ENCODE measurements at places on chromosomes 12 and 14.

DNA sequence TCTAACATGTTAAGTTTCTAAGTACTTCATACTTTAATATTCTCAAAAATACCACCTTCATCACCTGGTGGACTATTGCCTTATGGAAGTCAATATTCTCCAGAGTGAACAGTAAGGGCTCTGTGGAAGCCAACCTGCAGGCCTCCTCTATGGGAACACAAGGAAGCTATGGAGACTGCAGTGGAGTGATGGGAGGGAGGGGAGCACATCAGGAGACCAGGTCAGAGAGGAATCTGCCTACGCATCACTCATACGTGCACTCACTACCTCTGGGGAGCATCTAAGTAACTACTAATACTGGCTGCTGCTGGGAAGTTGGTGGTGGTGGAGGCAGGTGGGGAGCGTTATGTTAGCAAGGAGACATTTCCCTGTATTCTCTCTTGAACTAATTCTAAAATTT is 19.9 kb downstream of the HECTD4 start:
- DNase-seq, result no peak

DNA sequence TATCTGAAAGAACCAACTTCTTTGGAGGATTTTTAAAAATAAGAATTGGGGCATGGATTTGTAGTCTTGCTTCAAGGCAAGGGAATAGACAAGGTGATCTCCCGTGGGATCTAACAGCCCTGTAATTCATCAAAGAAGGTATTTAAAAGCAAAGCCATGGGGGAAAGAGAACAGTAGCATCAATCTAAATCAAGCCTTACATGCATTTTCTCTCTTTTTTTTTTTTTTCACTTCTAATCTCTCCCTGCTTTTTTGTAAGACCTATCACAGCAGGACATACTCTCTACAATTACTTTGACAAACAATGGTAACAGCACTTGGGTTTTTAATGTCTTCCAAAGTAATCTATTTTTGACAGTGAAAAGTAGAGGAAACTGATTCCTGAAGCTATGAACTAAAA is 367.9 kb downstream of the PAWR start:
- DNase-seq, result no peak

GRCh38 chr12:111297703-111298426 is 71.0 kb downstream of the PHETA1 start:
- no peak for DNase-seq

DNA sequence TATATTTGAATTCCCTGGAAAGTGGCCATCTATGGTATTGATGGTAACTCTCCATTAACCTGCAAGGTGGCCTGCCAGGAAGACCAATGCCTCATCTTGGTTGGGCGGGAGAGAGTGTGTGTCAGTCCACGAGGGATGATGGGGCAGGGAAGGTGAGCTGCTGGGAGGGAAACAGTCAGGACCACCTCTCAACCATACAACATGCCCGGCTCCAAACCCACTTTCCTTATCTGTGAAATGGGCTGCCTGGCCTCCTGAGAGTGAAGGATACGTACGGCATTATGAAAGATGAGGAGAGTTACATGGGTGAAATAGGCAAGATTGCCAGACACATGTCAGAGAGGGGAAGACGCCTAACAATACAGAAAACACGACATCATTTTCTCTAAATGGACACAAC is 70.9 kb downstream of the RBM19 start:
- DNase-seq, result no peak

DNA sequence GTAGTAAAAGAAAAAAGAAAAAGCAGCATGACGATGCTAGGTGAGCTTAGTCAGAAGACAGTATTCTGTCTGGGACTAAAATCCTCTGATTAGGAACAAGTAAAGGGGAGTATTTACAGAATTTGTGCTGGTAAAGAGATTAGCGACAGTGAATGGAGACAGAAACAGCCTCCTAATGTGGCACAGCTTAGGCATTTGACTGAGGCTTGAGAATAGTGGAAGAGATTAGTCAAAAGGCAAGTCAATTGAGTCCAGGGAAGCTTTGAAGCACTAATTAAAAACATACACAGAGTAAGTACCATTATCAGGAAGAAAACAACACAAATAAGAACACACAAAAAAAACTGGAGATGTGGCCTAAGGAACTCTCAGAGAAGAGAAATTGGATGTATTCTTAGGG is 131.9 kb upstream of the CLEC14A start:
- DNase-seq, result no peak

- DNase-seq, result peak; percentile 71
Observed at GRCh38 chr14:76352639-76353281, 23.2 kb upstream of the ESRRB start.

DNA sequence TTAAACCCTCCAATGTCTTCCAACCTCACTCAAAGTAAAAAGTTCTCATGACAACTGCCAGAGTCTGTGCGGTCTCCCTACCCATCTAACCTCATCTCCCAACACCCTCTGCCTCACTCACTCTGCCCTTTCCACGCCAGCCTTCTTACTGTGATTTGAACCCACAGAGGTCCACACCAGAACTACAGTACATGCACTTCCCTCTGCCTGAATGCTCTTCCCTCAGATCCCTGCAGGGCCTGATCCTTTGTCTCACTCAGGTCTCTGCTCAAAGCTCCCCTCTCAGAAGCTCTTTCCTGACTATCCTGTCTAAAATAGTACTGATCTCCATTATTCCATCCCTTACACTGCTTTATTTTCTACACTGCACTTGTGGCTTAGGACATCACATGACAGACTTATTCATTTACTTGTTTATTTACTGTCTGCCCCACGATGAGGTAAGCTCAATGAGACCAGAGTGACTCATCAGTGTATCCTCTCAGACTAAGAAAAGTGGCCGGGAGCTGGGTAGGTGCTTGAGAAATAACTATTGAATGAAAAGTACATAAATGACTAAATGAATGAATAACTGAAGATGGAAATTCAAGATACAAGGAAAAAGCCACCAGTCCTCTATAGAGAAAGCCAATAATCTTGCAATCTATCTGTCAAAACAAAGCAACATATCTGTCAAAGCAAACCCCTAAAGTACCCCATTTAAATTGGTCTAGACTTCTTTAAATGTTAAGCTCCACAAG is 17.1 kb downstream of the POMT2 start:
- no peak for DNase-seq

DNA sequence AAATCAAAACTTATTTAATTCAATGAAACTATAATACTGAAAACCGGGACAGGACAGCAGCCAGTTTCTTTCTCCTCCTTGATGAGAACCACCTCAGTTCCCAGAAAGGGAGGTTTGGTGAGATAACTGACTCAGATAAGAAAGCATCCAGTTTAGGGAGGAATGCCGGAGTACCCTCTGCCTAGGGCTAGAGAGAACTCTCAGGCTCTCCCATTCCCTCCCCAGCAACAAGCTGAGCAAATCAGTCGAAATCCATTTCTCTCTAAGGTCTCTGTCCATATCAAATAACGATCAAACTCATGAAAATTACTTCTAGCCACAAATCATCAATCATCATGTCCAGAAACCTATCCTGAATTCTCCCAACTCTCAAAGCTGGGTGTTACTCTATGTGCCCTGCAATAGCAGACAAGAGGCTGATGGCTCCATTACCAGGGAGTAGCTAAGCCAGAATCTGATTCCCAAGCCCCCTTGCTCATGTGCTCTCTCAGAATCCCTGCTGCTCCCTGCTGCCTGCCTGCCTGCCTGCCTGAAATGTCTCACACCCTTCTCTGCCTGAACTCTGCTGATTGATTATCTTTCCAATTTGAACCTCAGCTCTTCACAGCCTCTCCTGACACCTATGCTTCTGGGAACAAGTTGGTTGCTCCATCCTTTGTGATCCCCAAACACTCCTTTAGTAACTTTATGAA is 49.4 kb downstream of the SLC25A47 start:
- no peak for DNase-seq

DNA sequence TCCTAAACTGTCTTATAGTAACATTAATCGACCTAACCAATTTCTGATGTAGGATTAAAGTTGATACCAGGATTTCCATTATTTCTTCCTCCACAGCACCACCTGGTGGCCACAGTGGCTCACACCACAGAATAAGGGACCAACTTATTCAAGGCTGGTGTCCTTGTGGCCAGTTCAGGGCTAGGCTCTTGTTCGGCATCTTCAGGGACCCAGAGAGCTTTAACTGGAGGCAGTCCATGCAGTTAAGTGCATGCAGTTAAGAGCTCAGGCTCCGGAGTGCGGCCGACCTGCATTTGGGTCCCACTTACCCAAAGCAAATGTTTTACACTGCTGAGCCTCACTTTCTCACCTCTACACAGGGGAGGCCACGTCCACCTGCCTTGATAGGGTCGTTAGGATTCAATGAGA is 42.0 kb upstream of the GPR68 start:
- peak; percentile 77 for DNase-seq

- DNase-seq, result no peak
Observed at GRCh38 chr12:76480796-76481195, 78.8 kb downstream of the OSBPL8 start.

GRCh38 chr12:95003921-95004272 is 400 bp upstream of the NDUFA12 start:
- no peak for DNase-seq

DNA sequence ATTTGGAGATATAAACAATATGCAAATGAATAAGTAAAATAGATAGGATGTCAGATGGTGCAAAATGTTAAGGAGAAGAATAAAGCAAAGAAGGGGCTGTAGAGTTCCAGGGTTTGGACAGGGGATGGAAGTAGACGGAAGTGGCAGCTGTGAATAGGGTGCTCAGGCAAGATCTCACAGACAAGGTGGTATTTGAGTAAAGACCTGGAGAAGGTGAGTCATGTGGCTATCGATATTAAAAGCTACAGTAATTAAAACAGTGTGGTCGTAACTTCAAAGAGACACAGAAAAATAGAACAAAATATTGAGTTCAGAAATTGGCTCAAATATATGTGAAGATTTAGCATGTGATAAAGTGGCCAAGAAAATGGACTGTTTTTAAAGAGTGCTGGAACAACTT is 61.3 kb upstream of the SLC38A2 start:
- DNase-seq, result no peak

DNA sequence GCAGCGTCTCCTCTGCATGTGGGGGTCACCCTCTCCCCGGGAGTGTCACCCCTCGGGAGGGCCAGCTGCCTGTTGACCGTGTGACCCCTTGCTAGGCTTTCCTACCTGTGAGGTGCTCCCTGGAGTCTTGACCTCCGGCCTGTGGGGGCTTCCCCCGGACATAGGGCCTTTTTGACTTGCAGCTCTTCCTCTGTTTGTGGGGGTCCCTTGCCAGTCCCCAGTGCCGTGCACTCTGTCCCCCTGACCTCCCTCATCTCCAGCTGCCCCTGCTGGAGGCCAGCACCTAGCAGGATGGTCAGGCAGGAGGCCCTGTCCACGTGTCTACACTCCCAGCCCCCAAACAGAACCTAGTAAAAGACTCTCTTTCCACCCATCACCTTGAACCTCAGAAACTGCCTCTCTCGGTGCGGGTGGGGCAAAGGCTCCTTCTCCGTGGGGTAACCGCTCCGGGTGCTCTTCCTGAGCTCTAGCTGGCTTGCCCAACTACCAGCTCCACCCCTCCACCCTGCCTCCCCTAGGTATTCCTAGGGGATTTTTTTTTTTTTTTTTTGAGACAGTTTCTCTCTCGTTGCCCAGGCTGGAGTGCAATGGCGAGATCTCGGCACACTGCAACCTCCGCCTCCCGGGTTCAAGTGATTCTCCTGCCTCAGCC is 810 bp downstream of the AACS start:
- no peak for DNase-seq

DNA sequence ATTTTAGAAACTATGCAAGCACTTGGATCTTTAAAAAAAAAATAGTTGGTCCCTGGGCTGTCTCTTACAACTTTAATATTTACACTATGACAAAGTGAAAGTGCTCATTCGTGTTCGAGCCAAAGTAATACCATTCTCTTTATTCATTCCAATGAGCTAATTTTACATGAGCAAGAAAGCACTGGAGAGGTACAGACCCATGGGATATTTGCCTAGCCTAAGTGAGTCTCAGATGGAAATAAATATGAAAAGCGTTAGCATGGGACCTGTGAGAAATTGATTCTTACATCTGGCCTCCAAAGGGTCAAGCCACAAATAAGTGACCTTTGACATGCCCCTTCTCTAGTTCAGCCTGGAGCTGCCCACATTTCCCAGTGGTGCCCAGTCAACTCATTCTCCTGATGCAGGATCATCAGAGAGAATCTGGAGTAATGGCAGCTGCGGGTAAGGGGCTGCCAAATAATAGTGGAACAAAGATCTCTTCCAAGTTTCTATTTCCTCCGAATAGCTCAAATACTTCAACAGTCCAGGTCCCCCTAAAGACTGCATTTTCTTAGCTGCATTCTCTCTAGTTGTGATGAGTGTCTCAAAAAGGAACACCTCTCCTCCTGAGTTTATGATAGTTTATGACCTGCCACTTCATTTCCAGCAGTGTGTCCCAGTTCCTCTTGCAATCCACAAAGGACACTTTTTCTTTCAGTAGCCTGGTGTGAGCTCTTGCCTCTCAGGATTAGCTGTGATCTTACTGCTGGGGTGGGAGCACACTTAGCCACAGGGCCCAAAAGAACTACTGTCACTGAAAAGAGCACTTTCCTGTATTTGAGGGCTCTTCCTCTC is 208.2 kb downstream of the DAD1 start:
- DNase-seq, result no peak

GRCh38 chr14:61329478-61330051 is 8.2 kb downstream of the PRKCH start:
- DNase-seq, result no peak

- DNase-seq, result no peak
Observed at GRCh38 chr12:64127811-64128210, 94.3 kb downstream of the KICS2 start.

- no peak for DNase-seq
Observed at GRCh38 chr12:113061061-113061694, 4.6 kb downstream of the DTX1 start.

- no peak for DNase-seq
Observed at GRCh38 chr12:28552251-28552970, 362.2 kb downstream of the CCDC91 start.

GRCh38 chr14:38243696-38244240 is 12.1 kb downstream of the CLEC14A start:
- no peak for DNase-seq

DNA sequence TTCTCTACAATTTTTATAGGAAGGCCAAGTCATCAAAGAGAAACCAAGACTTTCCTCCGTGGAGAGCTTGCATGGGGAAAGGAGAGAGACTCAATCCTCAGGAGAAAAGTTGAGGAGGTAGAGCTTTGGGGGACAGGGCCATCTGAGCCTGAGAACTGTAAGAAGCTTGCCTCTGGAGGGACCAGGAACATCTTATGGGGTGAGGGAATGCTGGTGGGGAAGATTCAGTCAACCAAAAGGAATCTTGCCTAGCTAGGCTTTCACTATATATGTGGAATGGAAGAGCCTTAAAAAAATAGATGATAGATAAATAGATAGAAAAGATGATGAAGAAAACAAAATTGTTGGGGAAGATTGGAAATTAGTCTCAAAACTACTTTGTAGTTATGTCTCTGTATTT is 63.5 kb downstream of the DYRK2 start:
- DNase-seq, result no peak

GRCh38 chr14:34741840-34742239 is 27.4 kb upstream of the CFL2 start:
- DNase-seq, result no peak

DNA sequence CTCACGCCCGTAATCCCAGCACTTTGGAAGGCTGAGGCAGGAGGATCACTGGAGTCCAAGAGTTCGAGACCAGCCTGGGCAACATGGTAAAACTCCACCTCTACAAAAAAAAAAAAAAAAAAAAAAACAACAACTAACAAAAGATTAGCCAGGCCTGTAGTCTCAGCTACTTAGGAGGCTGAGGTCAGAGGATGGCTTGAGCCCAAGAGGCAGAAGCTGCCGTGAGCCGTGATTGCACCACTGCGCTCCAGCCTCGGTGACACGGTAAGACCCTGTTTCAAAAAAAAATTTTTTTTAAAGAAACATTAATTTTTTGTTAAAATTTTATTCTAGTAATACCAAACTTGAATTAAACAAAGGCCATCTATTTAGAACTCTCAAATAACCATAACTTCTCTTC is 77.8 kb downstream of the PPP2R5E start:
- DNase-seq, result no peak
